ENCODE measurements at places on chromosomes 7 and 10.
A peak's percentile ranks its signal among the peaks of the same experiment; 100 is the strongest.

DNA sequence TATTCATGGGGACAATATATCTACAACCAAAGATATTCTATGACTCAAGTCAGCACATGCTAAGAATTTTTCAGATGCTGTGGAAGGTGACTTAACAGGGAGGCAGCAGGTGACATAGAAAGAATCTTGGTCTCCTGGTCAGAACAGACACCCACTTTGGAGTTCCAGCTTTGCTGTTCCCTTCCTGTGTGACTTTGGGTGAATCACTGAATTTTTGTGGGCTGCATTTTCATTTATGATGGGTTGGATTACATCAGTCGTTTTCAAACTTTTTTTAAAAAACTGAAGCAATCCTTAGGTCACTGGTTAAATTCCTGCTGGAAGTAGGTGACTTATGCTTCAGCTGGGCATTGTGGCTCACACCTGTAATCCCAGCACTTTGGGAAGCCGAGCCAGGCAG lies 24.9 kb downstream of the RGR start:
- no peak for DNase-seq

GRCh38 chr10:48511875-48512231 lies 93.0 kb downstream of the ARHGAP22 start:
- peak; percentile 19 for DNase-seq

GRCh38 chr7:31019509-31019908 lies 32.6 kb upstream of the ADCYAP1R1 start:
- DNase-seq: no peak

- DNase-seq: no peak
Measured at GRCh38 chr7:30531286-30531685, 26.7 kb upstream of the GGCT start.

DNA sequence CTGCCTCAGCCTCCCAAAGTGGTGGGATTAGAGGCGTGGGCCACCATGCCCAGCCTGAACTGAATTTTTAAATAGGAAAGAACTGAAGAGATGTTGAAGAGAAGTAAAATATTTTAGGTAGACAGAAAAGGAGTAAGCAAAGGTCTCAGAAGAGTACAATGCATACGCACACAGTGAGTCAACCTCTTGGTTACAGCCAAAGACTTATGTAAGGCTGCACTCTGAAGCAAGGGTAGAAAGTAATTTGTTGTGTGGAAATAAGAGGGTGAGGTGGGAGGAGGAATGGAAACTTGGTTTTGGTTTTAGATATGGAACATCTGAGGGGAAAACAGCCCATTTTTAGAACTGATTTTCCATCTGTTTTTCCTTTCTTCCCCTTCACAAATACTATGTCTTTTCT lies 17.6 kb downstream of the KRIT1 start:
- no peak for DNase-seq

- no peak for DNase-seq
Measured at GRCh38 chr7:104255616-104256015, 47.8 kb upstream of the ORC5 start.

DNA sequence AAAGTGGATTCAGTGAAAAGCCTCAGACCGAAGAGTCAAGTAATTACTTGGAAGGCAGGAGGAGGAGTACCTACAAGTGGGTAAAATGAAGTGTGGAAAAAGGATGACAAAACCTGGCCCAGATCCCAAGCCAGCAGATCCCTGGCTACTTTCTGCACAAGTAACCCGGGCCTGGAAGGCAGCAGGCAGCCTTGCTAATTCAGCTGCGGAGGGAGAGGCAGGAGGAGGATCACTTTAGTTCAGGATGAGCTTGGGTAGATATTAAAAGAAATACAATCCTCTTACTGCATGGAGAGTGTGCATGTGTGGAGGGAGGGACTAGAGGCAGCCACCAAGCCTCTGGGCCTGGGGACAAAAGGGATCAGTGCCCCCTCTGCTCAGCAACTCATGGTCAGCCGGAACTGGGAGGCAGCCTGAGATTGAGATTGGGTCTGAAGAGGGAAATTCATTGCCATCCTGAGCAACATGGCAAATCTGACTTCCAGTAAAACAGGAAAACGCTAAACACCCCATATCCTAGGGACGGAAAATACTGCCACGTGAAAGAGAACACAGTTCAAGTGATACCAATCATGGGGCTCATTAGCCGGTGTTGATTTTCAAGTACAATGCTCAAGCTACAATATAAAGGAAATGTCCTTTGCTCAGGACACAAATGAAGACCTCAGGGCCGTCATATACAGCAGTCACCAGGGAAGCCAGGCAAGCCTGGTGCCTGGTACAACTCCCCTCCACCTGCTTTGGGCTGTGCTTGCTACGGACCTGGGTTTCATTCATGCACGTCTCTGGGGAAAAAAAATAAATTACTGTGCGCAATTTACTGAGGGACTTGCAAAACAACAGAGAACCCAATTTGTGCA lies 1.3 kb downstream of the AMPH start:
- no peak for DNase-seq

DNA sequence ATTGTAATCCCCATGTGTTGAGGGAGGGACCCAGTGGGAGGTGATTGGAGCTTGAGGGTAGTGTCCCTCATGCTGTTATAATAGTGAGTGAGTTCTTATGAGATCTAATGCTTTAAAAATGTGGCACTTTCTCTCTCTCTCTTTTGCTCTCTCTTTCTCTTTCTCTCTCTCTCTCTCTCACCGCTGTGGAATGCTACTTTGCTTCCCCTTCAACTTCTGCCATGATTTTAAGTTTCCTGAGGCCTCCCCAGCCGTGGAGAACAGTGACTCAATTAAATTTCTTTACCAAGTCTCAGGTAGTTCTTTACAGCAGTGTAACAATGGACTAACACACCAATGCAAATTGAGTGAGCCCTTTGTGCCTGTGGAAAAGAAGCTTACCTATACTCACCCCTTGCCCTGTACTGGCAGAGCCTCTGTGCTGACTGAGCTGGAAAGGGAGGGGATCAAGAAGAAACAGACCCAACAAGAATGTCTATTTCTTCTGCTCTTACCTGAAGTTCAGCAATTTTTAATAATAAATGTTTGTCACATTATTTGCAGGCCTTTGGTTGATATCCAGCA lies 642.5 kb upstream of the KCND2 start:
- DNase-seq: no peak

GRCh38 chr7:93231259-93231658 lies 907 bp upstream of the VPS50 start:
- no peak for DNase-seq

- peak; percentile 83 for DNase-seq
Measured at GRCh38 chr7:74289018-74289658, at the start of gene CLIP2. TSS of gene CLIP2 (plus strand) at chr7:74289407. CDS start at chr7:74317547, 28,140 bp downstream.

DNA sequence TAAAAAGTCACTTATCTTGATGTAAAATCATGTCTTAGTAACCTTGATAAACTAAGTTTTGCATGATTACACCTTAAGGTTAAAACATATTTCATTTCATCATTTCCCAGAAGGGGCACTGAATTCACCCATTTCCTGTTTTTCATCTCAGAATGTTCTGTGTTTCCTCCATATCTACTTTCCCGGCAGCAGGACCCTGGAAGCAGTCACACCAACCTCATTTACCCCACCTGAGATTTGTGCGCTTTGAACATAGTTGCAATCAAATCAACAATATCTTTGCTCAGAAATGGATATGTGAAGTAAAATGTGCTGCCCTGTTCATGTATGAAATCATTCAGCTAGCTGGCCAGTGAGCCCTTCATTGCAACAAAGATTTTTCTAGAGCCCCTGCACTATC lies 46.8 kb downstream of the IKZF1 start:
- no peak for DNase-seq

GRCh38 chr7:90453259-90453891 lies 16.1 kb upstream of the PTTG1IP2 start:
- no peak for DNase-seq

DNA sequence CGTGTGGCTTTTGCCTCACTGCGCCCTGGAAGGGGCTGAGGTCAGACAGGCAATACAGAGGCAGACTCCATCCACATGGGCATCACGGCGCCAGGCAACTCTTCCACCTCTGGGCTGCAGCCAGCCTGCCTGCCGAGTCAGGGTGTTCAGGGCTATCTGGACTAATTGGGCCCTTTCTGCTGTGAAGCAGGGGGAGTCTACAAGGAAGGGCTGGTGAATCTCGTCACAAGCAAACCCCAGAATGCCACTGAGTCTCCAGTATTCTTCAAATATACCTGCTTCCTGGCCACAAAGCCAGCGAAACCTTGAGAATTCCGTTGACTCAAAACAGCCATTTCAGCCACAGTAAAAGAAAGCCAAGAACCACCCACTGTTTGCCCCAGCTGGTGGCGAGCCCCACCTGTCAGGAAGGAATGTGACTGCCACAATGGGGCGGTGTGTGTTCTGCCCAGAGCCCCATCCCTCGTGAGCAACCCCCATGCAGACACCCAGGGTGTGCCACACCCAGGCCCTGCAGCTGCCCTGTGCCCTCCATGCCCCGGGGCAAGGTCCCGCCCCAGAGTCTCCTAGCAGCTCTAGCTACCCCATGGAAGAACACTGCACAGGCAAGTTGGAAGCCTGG lies 117.3 kb downstream of the FAM53B start:
- DNase-seq: no peak

DNA sequence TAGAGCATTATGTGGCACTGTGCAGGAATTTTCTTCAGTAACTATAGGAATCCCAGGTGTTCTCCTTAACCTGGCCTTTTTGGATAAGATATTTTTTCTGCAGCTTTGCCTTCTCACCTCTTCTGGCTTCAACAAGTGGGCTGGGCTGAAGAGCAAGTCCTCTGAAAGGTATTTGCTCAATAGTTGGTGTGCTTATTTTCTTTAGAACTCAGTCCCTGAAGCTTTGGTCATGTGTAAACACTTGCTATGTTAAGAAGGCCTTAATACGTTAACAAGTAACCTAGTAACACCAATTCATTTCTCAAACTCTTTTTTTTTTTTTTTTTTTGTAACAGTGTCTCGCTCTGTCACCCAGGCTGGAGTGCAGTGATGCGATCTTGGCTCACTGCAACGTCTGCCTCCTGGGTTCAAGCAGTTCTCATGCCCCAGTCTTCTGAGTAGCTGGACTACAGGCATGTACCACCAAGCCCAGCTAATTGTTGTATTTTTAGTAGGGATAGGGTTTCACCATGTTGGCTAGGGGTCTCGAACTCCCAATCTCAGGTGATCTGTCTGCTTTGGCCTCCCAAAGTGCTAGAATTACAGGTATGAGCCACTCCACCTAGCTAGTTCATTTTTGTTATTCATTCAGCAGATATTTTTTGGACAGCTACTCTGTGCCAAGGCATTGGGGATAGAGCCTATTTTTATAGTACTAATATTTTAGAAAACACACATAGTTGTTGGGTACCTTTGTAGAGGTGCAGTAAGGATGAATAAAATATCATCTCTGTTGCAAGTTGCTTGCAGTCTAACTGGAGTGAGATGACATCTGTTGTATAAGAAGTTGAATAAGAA lies 164.6 kb downstream of the SND1 start:
- DNase-seq: no peak

- peak; percentile 42 for DNase-seq
Measured at GRCh38 chr7:53602817-53603418, 567.5 kb downstream of the POM121L12 start.

GRCh38 chr10:124092250-124092859 lies 1.0 kb downstream of the CHST15 start:
- DNase-seq: peak; percentile 66

DNA sequence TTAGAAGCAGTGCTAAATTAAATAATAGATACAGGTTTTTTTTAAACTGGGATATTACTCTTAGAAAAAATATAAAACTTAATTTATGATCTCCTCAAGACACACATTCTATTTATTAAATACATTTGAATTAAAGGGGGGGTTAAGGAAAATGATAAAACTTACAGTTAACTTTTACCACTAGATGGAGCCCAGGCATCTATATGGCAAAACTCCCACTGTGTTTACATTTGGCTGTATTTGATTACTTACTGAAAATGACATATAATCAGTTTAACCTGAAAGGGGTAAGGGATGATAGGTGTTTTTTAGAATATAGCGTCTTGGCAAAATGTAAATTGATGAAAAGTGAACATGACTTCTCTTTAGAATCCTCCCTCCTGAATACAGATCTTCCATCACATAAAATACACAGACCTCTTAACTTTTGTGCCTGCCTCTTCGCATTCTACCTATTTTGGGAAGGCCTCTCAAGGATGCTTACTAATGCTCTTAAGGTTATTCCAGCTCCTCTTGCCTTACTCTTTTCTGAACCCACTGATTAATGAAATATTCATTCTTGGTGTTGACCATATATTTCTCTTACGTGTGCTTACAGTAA lies 235.7 kb downstream of the AGMO start:
- DNase-seq: no peak

DNA sequence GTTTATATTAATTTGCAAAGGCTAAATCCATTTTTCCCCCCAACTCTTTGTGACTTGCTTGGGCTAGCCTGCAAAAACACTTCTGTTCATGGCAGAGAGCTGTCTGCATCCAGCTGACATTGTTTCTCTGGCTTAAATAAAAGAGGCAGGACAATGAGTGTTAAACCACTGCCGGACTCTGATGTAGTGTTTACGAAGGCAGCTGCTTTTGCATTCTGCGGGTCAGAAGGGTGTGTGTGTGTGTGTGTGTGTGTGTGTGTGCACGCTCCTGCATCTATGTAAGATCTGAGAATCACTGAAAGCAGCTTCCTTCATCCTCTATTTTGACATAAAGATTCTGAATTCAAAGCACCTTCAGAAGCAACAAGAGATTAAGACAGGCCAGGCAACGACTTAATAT lies 28.3 kb downstream of the NRP1 start:
- DNase-seq: no peak

- no peak for DNase-seq
Measured at GRCh38 chr10:126408953-126409641, 20.8 kb upstream of the ADAM12 start.

GRCh38 chr10:31032258-31033132 lies 830 bp upstream of the ZNF438 start:
- peak; percentile 95 for DNase-seq

DNA sequence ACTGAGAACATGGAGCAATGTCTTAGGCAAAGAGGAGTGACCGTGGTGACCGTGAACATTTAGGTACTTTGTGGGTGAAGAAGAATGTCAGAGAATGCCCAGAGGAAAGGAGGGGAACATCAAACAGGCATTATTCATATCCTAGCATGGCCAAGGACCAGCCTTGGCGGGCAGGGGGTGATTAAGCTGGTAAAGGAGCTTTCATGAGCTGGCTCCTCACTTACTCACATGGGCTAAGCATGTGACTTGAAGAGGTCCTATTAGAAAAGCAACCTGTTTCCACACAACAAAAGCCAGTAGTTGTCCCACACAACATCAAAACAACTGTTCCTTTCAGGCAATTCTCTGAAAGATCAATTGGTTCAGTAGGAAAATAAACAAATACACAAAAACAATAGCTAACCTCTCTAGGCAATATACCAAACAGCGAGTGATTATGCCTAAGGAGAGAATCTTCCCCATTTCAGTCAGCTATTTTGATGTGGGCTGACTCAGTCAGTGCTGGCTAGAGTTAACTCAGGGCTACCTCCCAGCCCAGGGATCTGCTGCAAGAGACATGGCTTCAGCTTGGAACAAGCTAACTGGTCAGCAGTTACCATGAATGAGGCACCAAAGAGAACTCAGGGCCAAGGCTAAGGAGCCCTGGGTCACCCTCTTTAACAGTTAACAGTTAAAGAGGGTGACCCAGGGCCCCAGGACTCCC lies 283.5 kb downstream of the ARHGAP12 start:
- DNase-seq: no peak

DNA sequence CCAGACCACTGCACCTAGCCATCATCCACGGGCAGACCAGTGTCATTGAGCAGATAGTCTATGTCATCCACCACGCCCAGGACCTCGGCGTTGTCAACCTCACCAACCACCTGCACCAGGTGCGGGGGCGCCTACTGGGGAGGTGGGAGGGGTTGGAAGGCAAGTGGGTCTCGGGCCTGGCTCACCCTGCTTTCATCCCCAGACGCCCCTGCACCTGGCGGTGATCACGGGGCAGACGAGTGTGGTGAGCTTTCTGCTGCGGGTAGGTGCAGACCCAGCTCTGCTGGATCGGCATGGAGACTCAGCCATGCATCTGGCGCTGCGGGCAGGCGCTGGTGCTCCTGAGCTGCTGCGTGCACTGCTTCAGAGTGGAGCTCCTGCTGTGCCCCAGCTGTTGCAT lies 4.6 kb downstream of the NFKB2 start:
- no peak for DNase-seq
